Daoy (cell line): ENCODE measurements at places on chromosomes 11 and 22.
A peak's percentile ranks its signal among the peaks of the same experiment; 100 is the strongest.

DNA sequence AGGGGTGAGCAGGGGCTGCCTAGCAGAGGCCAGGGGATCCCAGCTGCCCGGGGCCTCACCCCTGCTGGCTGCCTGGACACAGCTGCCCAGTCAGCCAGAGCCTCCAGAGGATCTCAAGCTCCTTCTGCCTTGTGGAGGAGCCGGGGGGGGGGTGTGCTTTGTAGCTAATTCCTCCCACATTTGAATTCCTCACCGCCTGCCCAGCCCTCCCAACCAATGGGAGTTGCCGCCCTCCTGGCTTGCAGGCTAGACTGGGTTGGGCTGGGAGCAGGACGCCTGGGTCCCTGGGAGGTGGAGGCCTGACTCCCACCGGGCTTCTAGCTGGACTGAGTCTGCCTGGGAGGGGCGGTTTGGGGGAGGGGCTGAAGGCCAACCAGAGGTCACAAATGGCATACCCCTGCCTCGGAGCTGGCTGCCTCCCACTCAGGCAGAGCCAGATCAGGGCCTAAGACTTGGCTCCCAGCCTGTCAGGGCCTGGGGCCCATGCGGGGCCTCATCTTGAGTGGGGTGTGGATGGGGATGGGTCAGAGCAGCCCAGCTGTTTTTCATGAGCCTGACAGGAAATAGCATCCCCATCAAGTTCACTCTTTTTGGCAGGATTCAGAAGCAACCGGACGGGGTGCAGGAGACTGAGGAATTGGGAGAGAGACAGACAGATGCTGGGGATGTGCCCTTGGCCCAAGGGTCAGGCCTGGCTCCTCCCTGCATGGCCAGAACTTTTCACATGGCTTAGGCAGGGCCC lies 29.2 kb upstream of the PDE2A start:
- DNase-seq, result no peak

GRCh38 chr11:31096191-31096805 lies 273.2 kb downstream of the DCDC1 start:
- DNase-seq, result no peak

- DNase-seq, result peak; percentile 98
Measured at GRCh38 chr11:112086422-112087191, at the start of the genes SDHD and TIMM8B. Gene SDHD, plus strand, starts transcription at chr11:112086873. Its CDS starts 35 bp downstream, at chr11:112086908. Gene TIMM8B, minus strand, starts transcription at chr11:112086756. Its CDS starts 33 bp downstream, at chr11:112086723.

GRCh38 chr11:120303004-120303637 lies 22.0 kb upstream of the TLCD5 start:
- DNase-seq, result peak; percentile 78

DNA sequence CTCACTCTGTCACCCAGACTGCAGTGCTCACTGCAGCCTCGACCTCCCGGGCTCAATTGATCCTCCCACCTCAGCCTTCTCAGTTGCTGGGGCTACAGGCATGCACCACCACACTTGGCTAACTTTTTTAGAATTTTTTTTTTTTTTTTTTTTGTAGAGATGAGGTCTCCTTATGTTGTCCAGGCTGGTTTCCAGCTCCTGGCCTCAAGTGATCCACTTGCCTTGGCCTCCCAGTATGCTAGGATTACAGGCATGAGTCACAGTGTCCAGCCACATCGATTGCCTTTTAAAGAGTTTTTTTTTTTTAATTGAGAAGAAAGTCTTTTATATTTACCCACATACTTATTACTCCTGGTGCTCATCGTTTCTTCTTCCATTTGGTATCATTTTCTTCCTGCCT lies 30.0 kb downstream of the PARVG start:
- no peak for DNase-seq

- DNase-seq, result peak; percentile 92
Measured at GRCh38 chr11:119759324-119759723, 30.3 kb upstream of the NECTIN1 start.

- DNase-seq, result no peak
Measured at GRCh38 chr22:47300698-47301405, 538.4 kb downstream of the TBC1D22A start.

- DNase-seq, result no peak
Measured at GRCh38 chr22:35470903-35471321, 69.7 kb upstream of the RASD2 start.

DNA sequence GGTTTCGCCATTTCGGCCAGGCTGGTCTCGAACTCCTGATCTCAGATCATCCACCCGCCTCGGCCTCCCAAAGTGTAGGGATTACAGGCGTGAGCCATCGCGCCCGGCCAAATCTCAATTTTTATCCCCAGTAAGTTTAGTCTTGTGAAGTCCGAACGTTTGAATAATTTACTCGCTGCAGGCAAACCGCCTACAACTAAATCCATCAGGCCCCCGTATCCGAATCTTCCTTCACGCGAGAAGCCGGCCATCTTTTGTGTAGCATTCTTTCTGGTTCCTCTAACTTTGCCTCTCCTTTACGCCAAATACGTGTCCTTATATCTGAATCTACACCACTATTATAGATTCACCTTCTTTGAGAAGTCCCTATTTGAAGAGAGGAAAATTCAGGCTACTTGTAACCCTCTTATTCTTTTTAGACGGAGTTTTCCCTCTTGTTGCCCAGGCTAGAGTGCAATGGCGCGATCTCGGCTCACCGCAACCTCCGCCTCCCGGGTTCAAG lies 581 bp upstream of the EIF3L start:
- no peak for DNase-seq

- no peak for DNase-seq
Measured at GRCh38 chr22:34454598-34454997, 534.3 kb upstream of the LARGE1 start.

GRCh38 chr11:47863189-47863897 lies 15.2 kb upstream of the NUP160 start:
- DNase-seq, result peak; percentile 40

GRCh38 chr22:29078036-29078868 lies 5.4 kb downstream of the KREMEN1 start:
- DNase-seq, result no peak

DNA sequence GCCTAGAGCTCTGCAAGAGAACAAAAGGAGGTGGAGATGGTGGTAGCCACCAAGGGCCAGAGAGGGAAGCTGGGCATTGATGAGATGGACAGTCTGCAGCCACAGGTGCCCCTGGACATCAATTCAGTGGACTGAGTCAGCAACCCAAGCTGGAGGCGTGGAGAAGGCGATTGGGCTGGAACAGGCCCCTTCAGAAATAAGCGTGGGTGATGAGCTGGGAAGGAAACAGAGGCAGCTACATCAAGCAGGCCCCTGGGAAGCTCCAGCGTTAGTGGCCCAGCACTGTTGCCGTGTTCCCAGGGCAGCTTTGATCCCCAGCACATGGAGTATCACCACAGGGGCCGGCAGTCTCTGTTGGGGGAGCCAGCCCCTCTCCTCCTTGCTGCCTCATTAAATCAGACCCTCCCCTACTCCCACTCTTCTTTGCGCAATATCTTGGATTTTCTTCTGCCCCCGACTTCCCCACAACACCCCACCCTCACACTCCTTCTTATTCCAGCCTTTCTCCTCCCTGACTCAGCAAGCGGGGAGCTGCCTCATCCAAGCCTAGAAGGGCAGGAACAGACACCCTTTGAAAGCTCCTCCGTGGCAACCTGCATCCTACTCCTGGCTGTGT lies 31.7 kb upstream of the OAF start:
- DNase-seq, result no peak

DNA sequence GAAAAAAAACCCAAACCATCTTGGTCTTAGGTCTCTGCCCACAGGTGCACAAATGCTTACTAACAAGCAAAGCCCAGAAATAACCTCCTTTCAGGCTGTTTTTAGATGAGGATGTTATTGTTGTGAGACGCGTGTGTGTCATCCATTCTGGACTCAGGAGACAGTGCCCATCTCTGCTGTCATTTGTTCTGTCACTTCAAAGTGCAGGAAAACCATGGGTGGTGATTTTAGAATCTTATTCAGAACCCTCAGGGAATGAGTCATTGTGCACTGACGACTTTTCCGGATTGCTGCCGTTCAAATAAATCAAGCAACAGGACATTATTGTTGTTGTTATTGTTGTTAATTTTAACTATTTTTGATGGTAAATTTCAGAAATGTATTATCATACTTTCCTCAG lies 110.3 kb downstream of the LRRC32 start:
- peak; percentile 40 for DNase-seq

- no peak for DNase-seq
Measured at GRCh38 chr11:111330234-111330893, 32.0 kb downstream of the POU2AF3 start.

DNA sequence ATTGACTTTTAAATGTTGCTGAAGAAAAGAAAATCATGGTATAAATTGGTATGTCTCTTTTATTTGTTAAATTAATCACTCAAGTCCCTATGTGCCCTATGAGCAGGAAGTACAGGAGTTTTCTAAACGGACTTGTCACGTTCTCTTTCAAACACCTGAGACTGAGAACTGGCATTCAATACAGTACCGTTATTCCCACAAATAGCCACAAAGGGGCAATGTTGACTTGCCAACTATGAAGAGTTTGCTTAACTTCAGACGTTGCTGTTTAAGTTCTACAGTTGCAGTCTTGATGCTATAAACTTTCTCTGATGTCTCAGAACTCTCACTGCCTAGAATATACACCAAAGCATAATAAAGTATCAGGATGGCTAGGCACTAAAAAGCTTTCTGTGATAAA lies 7.6 kb downstream of the OR56A1 start:
- peak; percentile 13 for DNase-seq

- DNase-seq, result no peak
Measured at GRCh38 chr11:128937480-128937879, 5.2 kb downstream of the TP53AIP1 start.

DNA sequence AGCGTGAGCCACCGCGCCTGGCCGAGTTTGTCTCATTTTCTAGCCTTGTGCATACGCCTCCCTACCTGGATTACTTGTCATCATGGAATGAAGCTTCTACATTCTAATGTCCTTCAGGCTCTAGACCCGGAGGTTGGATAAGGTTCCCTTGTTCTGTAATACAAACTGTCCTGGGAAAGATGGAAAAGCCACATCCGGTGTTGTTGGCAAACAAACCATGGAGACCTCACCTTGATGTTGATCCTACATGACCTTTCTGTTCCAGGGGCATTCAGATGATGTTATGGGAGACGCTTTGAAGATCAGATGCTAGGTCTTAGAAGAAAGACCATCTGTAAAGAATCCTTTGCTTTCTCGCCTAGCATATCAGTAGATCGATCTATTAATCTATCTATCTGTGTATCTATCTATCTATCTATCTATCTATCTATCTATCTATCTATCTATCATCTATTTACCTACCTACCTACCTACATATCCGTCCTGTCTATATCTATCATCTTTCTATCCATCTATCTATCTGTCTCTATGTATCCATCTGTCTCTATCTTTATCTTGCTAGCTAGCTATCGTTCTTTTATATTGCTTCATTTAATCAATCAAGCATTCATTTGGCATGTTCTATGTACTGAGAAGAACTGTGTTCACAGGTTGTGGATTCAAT lies 46.3 kb upstream of the GRK3 start:
- no peak for DNase-seq

- DNase-seq, result no peak
Measured at GRCh38 chr11:93845181-93846092, 5.0 kb downstream of the VSTM5 start.

DNA sequence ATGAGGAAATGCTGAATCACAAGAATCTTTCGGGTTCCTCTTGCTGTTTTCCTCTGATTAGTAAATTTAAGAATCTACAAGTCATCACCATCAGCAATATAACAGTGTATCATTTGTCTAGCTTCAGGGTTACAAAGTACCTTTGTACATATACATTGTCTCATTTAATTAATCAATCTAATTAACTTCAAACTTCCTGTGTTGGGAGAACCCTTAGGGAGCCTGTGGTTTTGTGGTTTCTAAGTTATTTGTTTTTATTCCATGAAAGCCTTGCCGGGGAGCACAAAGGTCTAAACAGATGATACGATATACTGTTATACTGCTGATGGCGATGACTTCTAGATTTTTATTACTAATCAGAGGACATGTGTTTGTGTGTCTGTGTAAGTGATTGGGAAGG lies 41.0 kb downstream of the TIMP3 start:
- DNase-seq, result peak; percentile 17

GRCh38 chr11:120044011-120044675 lies 93.8 kb downstream of the TRIM29 start:
- no peak for DNase-seq

DNA sequence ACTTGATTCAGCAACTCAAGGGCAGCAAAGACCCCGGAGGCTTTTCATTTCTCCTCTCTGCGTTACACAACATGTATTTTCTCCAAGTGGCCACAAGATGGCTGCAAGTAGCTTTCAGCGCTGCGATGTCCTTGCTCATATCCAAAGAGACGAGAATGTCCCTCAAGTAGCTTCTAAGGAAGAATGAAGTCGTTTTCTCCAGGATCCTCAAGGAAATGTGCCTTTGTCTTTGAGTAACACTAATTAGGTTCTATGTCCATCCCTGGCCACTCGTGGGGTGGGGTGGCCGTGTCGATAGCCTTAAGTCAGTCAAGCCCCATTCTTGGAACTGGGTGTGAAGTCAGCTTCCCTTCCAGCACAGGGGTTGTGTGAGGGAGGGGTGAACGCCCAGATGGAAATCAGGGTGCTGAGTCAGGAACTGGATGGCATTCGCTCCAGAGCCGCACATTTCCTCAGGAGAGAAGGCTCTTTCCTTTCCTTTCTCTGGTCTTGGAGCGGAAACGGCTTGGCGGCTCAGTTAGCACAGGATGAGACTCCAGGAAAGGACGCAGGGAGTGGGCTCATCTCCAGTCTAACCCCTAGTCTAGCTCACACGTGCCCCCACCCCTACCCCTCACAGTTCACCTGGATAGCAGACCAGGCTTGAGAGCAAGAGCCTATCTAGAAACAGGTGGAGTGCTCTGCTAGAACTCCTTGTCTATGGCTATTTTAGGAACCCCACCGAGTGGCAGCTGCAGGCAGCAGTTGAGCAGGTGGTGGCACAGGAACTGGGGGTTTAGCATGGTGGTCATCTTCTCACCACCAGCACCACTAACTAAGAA lies 44.3 kb downstream of the NNMT start:
- DNase-seq, result peak; percentile 72

DNA sequence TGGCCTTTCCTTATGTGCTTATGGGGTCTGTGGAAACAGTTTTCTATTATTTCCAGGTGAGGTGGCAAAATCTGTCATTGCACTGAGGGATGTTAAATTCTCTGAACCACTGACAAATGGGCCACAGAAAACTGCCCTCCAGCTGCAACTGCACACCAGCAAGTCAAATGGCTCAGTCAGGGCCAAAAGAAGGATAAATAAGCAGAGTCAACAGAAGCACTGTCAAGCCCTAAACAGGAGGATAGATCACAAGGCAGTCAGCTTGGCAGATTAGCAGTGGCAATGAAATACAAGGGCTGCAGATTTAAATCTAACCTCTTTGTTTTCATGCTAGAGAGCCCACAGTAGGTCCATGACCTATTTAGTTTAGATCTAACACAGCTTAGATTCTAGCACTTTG lies 435.6 kb downstream of the ETS1 start:
- no peak for DNase-seq

DNA sequence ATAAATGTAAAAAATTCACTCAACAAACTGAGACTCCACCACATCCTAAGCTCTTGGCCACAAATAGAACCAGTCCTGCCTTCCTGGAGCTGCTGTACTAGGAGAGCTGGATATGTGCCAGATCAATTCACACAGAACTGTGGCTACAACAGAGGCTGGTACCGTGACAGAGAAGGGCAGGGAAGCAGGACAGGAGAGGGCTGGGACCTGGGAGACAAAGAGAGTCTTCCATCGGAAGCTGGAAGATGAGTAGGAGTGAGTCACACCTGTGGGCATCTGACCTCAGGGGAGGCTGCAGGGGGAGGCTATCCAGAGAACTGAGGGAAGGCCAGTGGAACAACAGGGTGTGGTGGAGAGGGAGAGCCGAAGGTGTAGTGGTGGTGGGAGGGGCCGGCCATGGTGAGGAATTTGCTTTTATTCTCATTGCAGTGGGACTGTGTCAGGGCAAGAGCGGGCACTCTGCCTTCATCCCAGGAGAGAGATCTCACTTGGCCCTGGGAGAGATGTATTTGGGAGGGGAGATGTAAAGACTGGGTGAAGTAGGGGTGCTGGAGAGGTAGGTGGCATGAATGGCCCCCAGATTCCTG lies 1.9 kb upstream of the LTBP3 start:
- peak; percentile 88 for DNase-seq
